ENCODE measurements at places on chromosomes 5 and 9. TPM values are rescaled to one million over a fixed set of nuclear protein-coding genes. Genes with fewer than 3 reads are reported as not detected.

The C7 gene
- total RNA-seq, result 1.0 TPM

The CDC20B gene
- total RNA-seq, result not detected

The ZNF883 gene
- 6.5 TPM for total RNA-seq

The MTX3 gene
- 24.0 TPM for total RNA-seq

The DENND1A gene
- 13.5 TPM for total RNA-seq

The LEAP2 gene
- 0.68 TPM for total RNA-seq

The ZDHHC11B gene
- total RNA-seq, result under 0.01 TPM

The C9orf85 gene
- total RNA-seq, result 66.3 TPM

The OR4F3 gene
- not detected for total RNA-seq

The TMEM252 gene
- not detected for total RNA-seq

The SPINK13 gene
- not detected for total RNA-seq

The PLCXD3 gene
- total RNA-seq, result under 0.01 TPM

The TEX48 gene
- not detected for total RNA-seq

The OLFML2A gene
- 3.9 TPM for total RNA-seq

The SMIM32 gene
- total RNA-seq, result not detected

The N4BP3 gene
- 3.5 TPM for total RNA-seq

The LCN6 gene
- not detected for total RNA-seq

The BHMT2 gene
- 8.0 TPM for total RNA-seq

The ERAP2 gene
- total RNA-seq, result 82.6 TPM

The SPINK7 gene
- not detected for total RNA-seq

The ANKRD18A gene
- total RNA-seq, result 1.1 TPM

The NEURL1B gene
- total RNA-seq, result 2.8 TPM

The SYK gene
- total RNA-seq, result 10.0 TPM

The FBP2 gene
- total RNA-seq, result not detected

The SLC6A7 gene
- total RNA-seq, result 0.06 TPM

The HMCN2 gene
- total RNA-seq, result not detected

The CCNO gene
- 7.1 TPM for total RNA-seq

The NR4A3 gene
- 0.17 TPM for total RNA-seq

The CRAT gene
- total RNA-seq, result 8.8 TPM

The KIF12 gene
- not detected for total RNA-seq

The FAXDC2 gene
- 0.12 TPM for total RNA-seq

The OR2S2 gene
- total RNA-seq, result not detected

The NTRK2 gene
- 0.29 TPM for total RNA-seq

The INSL6 gene
- not detected for total RNA-seq

The PCDHA7 gene
- total RNA-seq, result 0.97 TPM

The GGTA1 gene
- total RNA-seq, result not detected

The TGFBI gene
- total RNA-seq, result 1,514 TPM

The BTNL3 gene
- not detected for total RNA-seq

The COL15A1 gene
- total RNA-seq, result 0.74 TPM

The CENPP gene
- total RNA-seq, result 7.6 TPM

The CNTRL gene
- 21.5 TPM for total RNA-seq

The FRMPD1 gene
- total RNA-seq, result 0.06 TPM

The PKD2L2 gene
- not detected for total RNA-seq

The PIP5K1B gene
- total RNA-seq, result 0.09 TPM

The HTR4 gene
- total RNA-seq, result 0.18 TPM

The CNOT8 gene
- total RNA-seq, result 70.3 TPM

The SHLD3 gene
- 7.7 TPM for total RNA-seq

The SPATA31C1 gene
- total RNA-seq, result not detected

The CCDC180 gene
- 1.3 TPM for total RNA-seq

The FOXI1 gene
- total RNA-seq, result not detected

All from Daoy (cell line).